ENCODE measurements at places on chromosomes 4 and X.

DNA sequence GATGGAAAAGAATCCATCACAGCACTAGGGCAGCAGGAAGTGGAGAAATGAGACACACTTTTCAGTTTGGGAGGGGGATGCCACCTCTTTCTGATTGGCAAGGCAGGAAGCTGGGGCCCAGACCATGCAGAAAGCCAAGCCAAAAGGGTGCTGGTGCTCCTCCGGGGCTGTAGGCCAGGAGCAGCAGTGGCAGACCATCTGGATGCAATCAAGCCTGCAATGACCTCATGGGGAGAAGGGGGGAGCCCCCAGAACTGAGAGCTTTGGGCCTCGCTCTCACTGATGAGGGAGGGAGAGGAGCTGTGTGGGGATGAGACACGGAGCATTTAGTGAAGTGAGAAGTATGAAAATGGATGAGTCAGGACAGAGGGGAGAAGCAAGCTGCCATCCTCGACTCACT lies 141.3 kb upstream of the NALF2 start:
- no peak for DNase-seq

- no peak for DNase-seq
Observed at GRCh38 chr4:7513671-7514070, 78.9 kb upstream of the PSAPL1 start.

DNA sequence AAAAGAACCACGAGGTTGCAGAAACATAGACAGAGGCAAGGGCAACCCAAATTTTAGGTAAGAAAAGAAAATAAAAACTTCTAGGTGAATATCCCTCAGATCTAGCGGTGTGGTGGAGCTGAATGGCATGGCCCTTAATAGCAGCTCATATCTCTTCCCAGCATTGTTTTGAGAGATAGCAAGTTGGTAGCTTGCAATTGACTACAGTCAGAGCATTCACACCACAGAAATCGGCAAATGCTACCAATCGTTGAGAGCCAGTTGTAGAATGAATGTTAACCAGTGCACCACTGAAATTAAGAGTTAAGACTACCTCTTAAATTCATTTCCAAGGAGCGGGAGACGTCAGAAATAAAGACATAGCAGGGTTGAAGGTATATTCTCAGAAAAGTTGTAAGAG lies 184.0 kb upstream of the KIT start:
- DNase-seq = no peak

GRCh38 chr4:185809533-185810071 lies 2.4 kb downstream of the SORBS2 start:
- DNase-seq = no peak

- DNase-seq = no peak
Observed at GRCh38 chr4:110165382-110166286, 32.8 kb downstream of the ELOVL6 start.

DNA sequence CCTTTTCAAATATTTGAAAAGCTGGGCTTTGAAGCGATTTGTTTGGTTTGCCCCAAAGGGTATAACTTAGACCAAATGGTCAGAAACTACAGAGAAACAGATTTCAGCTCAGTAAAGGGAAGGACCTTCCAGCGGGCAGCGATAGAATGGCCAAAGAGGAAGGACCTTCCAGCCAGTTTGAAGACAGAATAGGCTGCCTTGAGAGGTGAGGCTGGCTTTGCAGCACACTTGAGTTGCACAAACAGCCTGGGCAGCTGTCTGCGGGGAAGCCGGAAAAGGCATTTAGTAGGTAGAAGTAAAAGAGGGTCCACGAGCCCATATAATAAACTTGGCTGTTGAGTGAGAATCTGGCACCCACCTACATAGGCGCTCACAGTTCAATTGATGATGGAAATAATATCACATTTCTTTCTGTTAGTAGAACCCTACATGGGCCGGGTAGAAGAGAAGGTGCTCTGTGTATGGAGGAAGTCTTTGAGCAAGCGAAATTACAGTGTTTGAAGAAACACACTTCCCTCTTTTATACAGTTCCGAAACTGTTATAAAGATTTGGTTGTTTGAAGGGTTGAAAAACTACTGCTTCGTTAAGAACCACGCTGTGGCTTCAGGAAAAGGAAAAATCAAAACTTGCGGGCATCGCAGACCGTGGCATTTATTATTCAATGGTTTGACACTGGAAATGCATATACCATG lies 75.0 kb upstream of the SORBS2 start:
- DNase-seq = no peak

DNA sequence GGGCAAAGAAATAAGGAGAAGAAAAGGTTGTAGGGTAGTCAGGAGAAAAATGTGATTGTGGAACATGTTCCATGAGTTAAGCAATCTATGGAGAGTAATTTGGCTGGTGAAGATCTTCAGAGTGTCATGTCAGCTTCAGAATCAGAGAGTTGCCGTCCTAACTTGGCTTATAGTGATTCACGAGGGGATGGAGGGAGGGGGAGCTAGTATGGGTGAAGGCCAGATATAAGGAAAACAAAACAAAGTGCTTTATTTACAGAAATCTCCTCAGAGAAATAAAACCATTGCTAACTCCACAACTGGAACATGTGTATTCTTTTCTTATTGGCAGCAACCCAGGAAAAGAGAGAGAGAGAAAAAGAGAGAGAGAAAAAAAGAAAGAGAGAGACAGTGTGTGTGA lies 256.5 kb upstream of the NRK start:
- no peak for DNase-seq

DNA sequence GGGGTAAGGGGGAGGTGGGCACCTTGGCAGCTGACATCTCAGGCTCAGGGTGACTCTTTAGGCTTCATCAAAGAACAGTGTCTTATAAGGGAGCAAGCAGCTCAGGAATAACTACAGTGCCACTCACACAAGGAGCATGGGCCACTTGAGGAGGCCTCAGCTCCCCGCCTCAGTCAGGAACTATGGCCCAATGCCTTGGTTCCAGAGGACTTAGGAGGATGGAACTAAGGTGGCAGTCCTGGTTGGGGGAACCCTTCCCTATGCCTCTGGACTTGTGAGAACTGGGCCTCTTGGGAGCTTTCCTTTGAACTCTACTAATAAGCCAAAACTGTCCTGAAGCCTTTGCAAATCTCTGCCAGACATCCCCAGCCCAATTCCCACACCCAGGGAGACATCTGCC lies 160.6 kb downstream of the EFNB1 start:
- DNase-seq = no peak

- no peak for DNase-seq
Observed at GRCh38 chrX:115491766-115492165, 69.2 kb upstream of the PLS3 start.

- DNase-seq = no peak
Observed at GRCh38 chrX:120251471-120252011, 929 bp downstream of the ZBTB33 start.

DNA sequence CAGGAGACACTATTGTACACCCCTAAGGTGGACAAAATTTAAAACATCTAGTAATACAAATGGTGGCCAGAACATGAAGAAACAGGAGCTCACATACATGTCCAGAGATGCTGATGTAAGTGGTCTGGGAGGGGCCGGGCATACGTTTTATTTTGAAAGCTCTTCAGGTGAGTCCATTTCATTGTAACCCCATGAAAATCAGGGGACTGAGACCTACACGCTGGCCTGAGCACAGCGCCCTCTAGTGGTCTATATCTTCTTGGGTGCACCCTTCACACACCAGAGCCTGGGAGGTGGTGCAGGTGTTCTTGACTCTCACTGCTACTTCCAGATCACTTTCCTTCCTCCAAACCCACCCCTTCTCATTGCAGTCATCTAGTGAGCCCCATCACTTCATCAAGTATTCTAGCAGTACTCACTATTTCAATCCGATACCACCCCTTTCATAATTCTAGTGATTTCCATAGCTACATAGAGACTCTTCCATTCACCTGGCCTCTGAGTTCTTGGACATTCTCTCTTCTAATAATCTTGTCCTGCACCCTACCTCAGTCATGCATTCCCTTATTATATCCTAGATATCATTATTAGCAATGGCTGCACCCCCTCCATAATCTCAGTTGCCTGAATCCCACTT lies 4.3 kb upstream of the TLR6 start:
- DNase-seq = peak; percentile 53

GRCh38 chr4:2867758-2868491 lies 24.3 kb downstream of the ADD1 start:
- DNase-seq = no peak

GRCh38 chr4:155948541-155948940 lies 5.1 kb downstream of the CTSO start:
- no peak for DNase-seq

GRCh38 chr4:175953960-175954521 lies 111.6 kb upstream of the WDR17 start:
- DNase-seq = no peak

DNA sequence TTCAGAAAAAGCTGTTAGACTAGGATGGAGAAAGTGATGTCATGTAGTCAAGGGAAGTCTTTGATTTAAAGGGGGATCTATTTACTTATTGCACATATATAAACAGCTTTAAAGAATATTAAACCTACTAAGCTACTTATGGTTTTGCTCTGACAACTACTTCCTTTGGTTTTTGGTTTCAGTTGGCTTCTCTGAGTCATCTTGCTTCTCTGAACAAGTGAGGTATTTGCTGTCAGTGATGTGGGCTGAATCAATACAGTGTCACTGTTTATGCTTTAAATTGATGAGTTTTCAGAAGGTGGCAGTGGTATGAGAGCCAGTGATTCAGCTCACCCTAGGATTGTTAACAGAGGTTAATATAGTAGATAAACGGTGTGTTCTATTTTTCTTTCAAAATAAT lies 75.1 kb downstream of the CEP44 start:
- DNase-seq = no peak

GRCh38 chrX:44012484-44013096 lies 39.4 kb upstream of the NDP start:
- DNase-seq = no peak

- no peak for DNase-seq
Observed at GRCh38 chrX:78199851-78200250, 60.4 kb upstream of the TAF9B start.

DNA sequence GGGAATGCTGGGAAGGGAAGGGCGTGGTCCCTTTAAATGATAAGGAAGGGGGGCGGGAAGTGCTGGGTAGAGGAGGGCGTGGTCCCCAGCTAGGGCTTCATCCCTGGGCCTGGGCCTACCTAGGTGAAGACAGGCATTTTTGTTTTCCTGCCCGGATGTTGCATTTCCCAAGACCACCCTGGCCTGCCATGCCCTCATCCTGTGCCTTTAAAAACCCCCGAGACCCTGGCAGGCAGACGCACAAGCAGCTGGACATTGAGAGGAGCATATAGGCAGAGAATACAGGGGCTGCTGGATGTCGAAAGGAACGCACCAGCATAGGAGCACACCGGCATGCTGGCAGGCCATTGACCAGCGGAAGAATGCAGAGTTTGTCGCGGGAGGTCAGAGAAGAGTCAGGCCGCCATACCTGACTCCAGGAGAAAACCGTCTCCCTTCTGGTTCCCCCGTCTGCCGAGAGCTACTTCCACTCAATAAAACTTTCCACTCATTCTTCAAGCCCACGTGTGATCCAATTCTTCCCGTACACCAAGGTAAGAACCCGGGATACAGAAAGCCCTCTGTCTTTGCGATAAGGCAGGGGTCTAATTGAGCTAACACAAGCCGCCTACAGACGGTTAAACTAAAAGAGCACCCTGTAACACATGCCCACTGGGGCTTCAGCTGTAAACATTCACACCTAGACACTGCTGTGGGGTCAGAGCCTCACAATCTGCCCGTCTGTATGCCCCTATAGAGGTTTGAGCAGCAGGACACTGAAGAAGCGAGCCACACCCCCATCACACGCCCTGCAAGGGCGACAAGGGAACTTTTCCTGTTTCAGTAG lies 2.9 kb upstream of the AGA start:
- no peak for DNase-seq

DNA sequence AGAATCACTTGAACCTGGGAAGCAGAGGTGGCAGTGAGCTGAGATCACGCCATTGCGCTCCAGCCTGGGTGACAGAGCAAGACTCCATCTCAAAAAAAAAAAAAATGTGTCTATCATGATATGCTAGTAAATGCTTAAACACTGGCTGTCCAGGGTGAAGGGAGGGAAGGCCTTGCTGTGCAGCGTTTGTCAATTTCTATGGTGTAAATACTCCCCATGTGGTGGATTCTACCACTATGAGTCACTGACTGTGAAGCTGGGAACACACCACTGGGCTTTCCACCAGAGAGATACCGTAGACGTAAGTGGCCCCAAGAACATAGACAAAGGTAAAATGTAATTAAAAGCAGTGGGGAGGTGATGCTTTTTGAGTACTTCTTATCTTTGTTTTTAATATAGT lies 51.3 kb upstream of the LEF1 start:
- no peak for DNase-seq

DNA sequence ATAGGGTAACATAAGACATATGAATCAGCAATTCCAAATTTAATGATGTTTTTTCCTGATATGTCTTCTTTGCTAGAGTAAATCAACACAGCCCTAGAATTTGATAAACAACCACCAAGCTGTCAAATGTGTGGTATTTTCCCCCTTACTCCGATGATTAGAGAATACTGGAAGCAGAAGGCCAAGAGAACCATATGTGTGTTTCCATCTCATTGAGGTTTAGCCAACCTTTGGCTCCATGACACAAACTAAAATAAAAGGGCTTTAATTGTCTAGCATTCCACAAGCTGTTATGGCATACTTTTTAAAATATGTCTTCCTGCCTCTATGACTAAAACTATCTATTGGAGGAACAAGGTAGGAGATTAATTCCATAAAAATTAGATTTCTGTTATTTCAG lies 1222.4 kb upstream of the AGA start:
- no peak for DNase-seq

DNA sequence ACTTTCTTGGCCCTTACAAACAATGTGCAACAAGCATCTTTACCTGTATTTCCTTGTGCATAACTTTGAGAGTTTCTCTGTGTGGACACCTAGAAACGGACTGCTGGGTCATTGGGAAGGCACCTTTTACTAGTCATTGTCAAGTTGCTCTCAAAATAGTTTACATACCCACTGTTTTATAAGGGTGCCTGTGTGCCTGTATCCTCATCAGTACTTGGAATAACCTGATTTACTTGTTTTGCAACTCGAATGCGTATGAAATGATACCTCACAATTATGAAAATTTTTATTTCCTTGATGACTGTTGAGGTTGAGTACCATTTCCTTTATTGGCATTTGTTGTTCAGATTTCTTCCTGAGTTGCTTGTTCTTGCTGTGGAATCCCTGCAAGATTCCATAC lies 150.8 kb downstream of the STIM2 start:
- DNase-seq = no peak

GRCh38 chr4:183906489-183906738 lies 1.3 kb downstream of the STOX2 start:
- DNase-seq = no peak

DNA sequence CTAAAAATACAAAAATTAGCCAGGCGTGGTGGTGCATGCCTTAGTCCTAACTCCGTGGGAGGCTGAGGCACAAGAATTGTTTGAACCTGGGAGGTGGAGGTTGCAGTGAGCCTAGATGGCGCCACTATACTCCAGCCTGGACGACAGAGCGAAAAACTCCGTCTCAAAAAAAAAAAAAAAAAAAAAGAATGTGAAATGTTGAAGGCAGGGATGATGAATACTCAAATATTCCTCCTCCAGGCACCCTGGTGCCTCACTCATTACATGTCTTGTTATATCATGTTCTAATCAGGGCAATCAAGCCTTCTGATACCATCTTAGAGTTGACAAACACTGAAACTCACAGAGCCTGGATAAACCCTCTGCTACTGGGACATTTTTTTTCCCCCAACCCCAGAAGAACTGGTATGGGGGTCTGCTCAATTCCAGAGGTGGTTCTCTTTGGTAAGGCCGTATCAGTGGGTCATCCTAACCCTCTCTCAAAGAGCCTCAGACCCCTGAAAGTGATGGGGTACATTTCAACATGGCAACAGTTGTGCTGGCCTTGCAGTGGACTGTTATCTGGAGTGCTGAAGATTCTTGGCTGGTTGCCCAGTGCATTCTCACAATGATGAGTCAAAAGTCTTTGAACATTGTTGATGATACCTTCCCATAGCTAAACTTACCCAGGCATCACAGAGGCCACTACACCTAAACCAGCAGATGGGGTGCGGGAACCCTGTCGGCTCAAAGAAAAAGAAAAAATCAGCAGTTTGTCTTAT lies 2.4 kb upstream of the SH3KBP1 start:
- no peak for DNase-seq

Measured in neuronal stem cell (in vitro differentiated cells).